ENCODE measurements at places on chromosomes 12 and 14. TPM values are rescaled to one million over a fixed set of nuclear protein-coding genes. Genes with fewer than 3 reads are reported as not detected.
A peak's percentile ranks its signal among the peaks of the same experiment; 100 is the strongest.

The CCDC175 gene
- total RNA-seq: not detected

The ZNF219 gene
- total RNA-seq: 103 TPM

The PRICKLE1 gene
- 6.4 TPM for total RNA-seq

The TMEM63C gene
- 39.9 TPM for total RNA-seq

The C14orf132 gene
- total RNA-seq: 552 TPM

DNA sequence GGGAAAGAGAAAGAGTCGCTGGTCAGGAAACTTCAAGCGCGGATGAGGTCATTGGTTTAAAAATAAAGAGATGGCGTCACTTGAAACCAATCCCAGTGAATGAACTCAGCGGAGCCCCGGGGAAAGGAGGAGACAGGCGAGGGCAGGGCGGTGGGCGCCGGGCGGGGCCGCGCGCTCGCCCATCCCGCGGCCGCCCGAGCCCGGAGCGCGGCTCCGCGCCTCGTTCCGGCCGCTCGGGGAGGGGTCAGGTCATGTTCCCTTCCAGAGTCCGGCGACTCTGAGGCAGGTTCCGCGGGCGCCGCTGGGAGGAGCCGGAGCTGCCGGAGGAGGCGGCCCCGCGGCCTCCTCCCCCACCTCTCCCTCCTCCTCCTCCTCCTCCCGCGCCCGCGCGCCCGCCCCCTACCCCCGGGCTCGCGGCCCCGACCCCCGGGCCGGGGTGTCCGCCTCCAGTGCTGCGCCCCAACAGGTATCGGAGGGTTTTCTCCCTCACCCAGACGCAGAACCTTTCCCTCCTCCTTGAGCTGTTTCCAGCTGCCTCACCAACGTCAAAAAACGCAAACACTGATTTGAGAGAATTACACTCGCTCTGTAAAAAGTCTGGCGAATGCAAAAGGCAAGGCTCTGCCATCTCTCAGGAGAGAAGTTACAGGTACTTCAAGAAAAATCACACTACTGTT, at the start of gene DUSP16:
DUSP16 (minus strand) TSS at position 279 of the 677 bp plus-strand sequence. CDS start 41,765 bp downstream, outside the sequence.
- H3K4me1 ChIP-seq: peaks cover 20% of the 10 kb centered on the region
- DNase-seq: peak; percentile 93
- peak within 1 kb of the TSS; percentile 96 for H3K27ac ChIP-seq
- H3K27me3 ChIP-seq: peaks cover 8% of the 10 kb centered on the region
- H3K36me3 ChIP-seq: peaks cover 5% of the 10 kb centered on the region
- peak within 1 kb of the TSS; percentile 87 for H3K4me3 ChIP-seq

- H3K4me1 ChIP-seq: no peaks in the 10 kb centered on the region
- DNase-seq: no peak
- H3K36me3 ChIP-seq: no peaks in the 10 kb centered on the region
- H3K4me3 ChIP-seq: no peak overlapping the region
- no peak overlapping the region for H3K27ac ChIP-seq
- peaks cover 4% of the 10 kb centered on the region for H3K27me3 ChIP-seq
Observed at GRCh38 chr12:109160873-109161272, 44.5 kb downstream of the ACACB start.

DNA sequence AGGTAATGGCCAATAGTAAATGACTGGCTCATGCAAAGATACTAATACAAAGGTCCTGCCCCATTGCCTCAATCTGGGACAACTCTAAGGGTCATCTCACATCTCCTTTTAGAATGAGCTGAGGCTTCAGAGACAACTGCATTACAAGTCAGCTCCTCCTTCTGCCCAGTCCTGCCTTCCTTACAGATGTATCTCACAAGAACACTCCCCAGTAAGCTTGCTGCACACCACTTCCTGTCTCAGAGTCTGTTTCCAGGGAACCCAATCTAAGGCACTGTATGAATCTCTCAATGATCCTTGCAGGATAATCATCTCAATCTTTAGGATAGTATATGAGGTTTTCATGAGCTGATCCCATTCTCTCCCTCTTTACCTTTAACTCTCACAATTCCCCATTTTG, 57.8 kb upstream of the ZDHHC17 start:
- H3K4me3 ChIP-seq: no peak overlapping the region
- H3K27ac ChIP-seq: no peak overlapping the region
- no peaks in the 10 kb centered on the region for H3K27me3 ChIP-seq
- no peaks in the 10 kb centered on the region for H3K36me3 ChIP-seq
- peaks cover 6% of the 10 kb centered on the region for H3K4me1 ChIP-seq

DNA sequence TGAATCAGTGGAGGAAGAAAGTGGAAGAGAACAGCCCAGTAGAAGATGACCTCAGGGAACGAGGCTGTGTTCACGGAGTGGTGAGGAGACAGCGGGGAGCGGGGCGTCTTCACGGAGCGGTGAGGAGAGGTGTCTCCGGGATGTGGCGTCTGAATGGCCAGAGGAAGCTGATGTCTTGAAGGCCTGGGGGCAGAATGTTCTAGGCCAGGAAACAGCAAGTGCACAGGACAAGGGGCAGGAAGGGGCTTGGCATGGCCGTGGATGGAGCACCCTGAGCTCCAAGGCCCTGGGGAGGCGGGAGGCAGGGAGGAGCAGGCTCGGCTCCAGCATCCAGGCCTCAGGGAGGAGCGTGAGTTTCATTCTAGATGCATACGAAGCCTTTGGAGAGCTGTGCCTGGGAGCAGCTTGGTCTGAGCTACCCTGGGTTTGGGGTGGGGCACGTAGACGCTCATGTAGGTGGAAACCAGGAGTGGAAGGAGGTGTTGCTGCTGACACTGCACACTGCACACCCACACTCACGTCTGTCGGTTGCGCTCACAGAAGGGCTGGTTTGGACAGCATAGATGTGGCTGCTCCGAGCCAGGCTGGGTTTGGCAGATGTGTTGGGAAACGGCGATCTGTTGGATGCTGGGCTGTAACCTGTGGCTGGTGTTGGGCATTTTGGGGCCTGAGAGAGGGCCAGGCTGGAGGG, 131.6 kb downstream of the ADGRD1 start:
- DNase-seq: peak; percentile 7
- H3K27ac ChIP-seq: no peak overlapping the region
- H3K36me3 ChIP-seq: peaks cover 6% of the 10 kb centered on the region

GRCh38 chr14:99781091-99781490, 12.1 kb upstream of the EML1 start:
- no peak overlapping the region for H3K4me3 ChIP-seq
- H3K36me3 ChIP-seq: peaks cover 21% of the 10 kb centered on the region
- H3K4me1 ChIP-seq: no peaks in the 10 kb centered on the region
- DNase-seq: no peak

DNA sequence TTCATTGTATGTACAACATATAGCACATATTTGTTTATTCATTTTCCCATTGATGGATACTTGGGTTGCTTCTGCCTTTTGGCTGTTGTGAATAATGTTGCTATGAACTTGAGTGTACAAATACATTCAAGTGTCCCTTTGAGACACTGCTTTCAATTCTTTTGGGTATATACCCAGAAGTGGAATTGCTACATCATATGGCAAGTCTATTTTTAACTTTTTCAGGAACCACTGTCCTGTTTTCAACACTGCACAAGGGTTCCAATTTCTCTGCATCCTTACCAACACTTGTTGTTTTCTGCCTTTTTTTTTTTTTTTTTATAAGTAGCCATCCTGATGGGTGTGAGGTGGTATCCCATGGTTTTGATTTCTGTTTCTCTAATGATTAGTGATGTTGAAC, 15.9 kb downstream of the RBMS2 start:
- no peak for DNase-seq
- no peak overlapping the region for H3K4me3 ChIP-seq
- no peaks in the 10 kb centered on the region for H3K4me1 ChIP-seq
- H3K27ac ChIP-seq: no peak overlapping the region

DNA sequence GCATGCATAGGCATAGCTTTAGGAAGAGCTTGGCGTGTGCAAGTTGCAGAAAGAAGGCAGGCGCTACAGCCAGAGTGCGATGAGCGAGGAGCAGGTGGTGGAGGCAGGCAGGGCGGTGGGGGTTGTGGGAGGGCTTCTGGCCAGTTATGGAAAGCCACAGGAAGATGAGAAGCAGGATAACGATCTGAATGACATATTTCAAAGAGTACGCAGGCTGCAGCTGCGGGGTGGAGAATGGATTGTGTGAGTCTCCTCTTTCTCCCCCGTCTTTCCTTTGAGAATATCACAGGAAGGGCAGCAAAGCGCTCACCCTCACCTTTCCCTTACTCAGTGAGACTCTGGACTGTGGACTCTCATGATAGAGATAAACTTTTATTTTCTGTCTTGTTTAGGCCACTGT, 48.7 kb upstream of the PLXNC1 start:
- peak; percentile 24 for DNase-seq
- H3K36me3 ChIP-seq: no peaks in the 10 kb centered on the region
- no peak overlapping the region for H3K27ac ChIP-seq
- H3K4me3 ChIP-seq: peak overlapping the region; percentile 60

DNA sequence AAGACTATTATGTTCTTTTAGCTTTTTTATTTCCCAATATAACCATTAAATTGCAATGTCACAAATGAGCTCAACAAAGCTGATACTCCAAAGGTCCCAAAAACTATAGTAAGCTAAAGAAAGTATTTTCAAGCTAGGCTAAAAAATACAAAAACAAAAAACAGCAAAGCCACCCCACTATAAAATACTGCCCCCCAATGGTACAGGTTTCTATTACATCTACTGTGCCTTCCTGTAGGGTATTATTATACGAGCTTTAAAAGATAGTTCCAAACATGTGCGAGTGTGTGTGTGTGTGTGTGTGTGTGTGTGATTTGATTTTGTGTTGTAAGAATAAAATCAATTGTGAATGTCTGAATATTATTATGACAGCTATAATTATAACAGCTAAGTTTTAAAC, 1.1 kb downstream of the IFNG start:
- no peaks in the 10 kb centered on the region for H3K36me3 ChIP-seq
- H3K4me1 ChIP-seq: no peaks in the 10 kb centered on the region

DNA sequence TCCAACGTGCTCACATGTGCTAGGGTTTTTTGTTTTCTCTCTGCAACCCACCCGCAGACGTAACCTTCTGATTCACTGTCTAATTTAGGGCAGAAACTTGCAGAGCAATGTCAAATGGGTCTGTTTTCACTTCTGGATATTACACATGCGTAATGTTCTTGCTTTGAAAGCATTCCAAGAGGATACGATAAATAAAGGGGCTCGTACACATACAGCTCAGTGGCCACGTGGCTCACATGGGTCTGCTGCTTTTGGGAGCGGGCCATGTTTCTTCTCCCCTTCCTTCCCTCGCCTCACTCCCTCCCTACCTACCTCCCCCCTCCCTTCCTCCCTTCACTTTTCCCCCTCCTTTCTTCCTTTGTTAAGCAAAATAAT, 23.4 kb downstream of the CACNA1C start:
- no peaks in the 10 kb centered on the region for H3K4me1 ChIP-seq
- no peak overlapping the region for H3K27ac ChIP-seq
- no peak for DNase-seq

GRCh38 chr14:100669468-100669867, 57.2 kb upstream of the DLK1 start:
- DNase-seq: no peak
- no peak overlapping the region for H3K4me3 ChIP-seq
- H3K36me3 ChIP-seq: no peaks in the 10 kb centered on the region
- H3K27ac ChIP-seq: peak overlapping the region; percentile 71
- H3K4me1 ChIP-seq: peaks cover 40% of the 10 kb centered on the region
- H3K27me3 ChIP-seq: peaks cover 14% of the 10 kb centered on the region

DNA sequence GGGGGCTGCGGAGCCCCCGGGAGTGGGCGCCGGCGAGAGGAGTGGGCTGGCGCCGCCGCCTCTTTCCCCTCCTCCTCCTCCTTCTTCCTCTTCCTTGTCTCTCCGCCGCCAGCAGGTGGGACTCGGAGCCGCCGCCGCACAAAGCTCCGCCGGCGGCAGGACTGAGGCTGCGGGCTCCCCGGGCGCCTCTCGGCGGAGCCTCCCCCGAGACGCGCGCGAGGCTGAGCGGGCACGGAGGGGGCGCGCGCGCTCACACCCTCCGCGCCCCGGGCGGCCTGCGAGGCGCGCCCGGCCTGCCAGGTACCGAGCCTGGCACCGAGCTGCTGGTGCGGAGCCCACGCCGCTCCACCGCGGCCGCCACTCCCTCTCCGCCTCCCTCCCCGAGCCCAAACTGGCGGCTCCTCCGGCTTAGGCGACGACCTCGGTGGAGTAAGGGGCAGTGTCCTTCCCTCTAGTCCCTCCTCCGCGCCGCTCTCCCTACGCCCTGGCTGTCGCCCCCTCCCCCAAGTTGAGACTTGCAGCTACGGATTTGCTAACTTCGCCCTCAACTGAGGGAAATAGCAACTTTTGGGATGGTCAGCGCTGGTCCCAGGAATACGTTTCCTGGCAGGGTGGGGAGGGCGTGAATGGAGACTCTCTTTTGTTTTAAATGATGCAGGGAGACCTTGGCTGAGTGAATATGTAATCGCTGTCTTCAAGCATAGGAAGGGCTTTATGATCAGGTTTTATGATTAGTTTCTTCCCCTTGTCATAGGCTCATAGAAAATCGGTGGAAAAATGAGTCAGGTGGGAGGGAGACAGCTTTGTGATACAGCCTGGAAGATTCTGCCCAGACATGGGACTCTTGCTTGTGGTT, 199.5 kb upstream of the CAND1 start:
- peak overlapping the region; percentile 84 for H3K27ac ChIP-seq
- peak; percentile 70 for DNase-seq
- H3K4me1 ChIP-seq: peaks cover 13% of the 10 kb centered on the region
- H3K27me3 ChIP-seq: peaks cover 8% of the 10 kb centered on the region
- peak overlapping the region; percentile 87 for H3K4me3 ChIP-seq
- no peaks in the 10 kb centered on the region for H3K36me3 ChIP-seq

Measured in glutamatergic neuron (in vitro differentiated cells).